ENCODE measurements at places on chromosomes 5 and 9. TPM values are rescaled to one million over a fixed set of nuclear protein-coding genes. Genes with fewer than 3 reads are reported as not detected.

DNA sequence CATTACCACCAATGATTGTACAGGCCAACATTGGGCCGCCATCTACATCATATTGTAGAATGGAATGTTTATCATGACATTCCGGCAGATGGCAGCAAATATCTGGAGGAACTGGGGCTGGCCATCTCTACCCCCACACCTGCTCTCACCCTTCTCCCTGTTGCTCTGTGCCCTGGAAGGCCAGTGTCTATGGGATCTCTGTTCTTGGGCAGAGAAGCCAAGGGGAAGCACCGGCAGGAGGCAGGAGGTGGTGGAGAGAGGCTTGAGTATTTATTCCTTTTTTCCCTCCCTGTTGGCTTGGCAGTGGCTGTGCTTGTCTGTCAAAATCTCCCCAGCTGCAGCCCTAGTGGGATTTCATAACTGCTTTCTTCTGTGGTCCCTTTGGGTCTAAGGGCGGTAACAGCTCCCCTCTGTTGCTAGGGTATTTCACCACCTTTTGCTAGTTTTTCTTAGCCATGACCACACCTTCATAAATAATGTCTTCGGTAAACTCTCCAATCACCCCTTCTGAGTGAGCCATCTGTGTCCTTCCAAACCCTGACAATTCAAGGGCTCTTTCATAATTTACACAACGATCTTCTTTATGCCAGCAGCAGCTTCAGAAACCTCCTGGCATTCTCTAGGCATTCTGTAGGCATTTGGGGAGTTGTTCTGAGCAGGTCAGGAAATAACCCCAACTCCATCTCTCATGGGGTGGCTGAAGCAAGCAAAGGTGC lies 225.8 kb downstream of the MELK start:
- no peaks in the 10 kb centered on the region for H3K36me3 ChIP-seq
- no peaks in the 10 kb centered on the region for H3K27me3 ChIP-seq
- H3K4me3 ChIP-seq, result no peak overlapping the region
- DNase-seq, result no peak
- no peaks in the 10 kb centered on the region for H3K4me1 ChIP-seq

- H3K4me3 ChIP-seq, result no peak overlapping the region
- no peaks in the 10 kb centered on the region for H3K4me1 ChIP-seq
- DNase-seq, result no peak
- H3K36me3 ChIP-seq, result no peaks in the 10 kb centered on the region
Observed at GRCh38 chr5:135210286-135211055, 176.4 kb upstream of the PITX1 start.

DNA sequence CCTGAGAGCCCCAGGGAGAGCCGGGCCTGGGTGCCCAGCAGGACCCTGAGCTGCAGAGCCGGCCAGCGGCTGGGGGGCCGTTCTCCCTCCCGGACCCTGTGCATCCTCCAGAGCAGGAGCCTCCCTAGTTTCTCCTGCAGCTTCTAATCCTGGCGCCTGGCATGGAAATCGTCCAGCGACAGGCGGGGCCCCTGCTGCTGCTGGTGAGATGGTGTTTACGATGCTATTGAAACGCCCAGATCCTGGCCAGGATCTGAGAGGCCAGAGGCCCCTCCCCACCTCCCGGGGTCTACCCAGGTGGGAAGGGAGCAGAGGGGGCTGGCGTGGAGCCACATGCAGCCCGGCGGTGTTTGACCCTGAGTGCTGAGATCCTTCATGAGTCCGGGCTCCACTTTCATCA lies 38.2 kb upstream of the CEP72 start:
- no peaks in the 10 kb centered on the region for H3K36me3 ChIP-seq
- DNase-seq, result no peak
- peaks cover 2% of the 10 kb centered on the region for H3K27me3 ChIP-seq
- H3K4me1 ChIP-seq, result no peaks in the 10 kb centered on the region
- no peak overlapping the region for H3K4me3 ChIP-seq
- H3K27ac ChIP-seq, result no peak overlapping the region

- no peaks in the 10 kb centered on the region for H3K36me3 ChIP-seq
- no peak overlapping the region for H3K4me3 ChIP-seq
- DNase-seq, result no peak
- H3K27ac ChIP-seq, result no peak overlapping the region
Observed at GRCh38 chr9:117485176-117485575, 70.3 kb upstream of the ASTN2 start.

GRCh38 chr5:95027151-95027721 lies 257.7 kb downstream of the MCTP1 start:
- H3K27ac ChIP-seq, result no peak overlapping the region
- no peaks in the 10 kb centered on the region for H3K36me3 ChIP-seq
- H3K4me3 ChIP-seq, result no peak overlapping the region
- no peak for DNase-seq
- H3K27me3 ChIP-seq, result no peaks in the 10 kb centered on the region

DNA sequence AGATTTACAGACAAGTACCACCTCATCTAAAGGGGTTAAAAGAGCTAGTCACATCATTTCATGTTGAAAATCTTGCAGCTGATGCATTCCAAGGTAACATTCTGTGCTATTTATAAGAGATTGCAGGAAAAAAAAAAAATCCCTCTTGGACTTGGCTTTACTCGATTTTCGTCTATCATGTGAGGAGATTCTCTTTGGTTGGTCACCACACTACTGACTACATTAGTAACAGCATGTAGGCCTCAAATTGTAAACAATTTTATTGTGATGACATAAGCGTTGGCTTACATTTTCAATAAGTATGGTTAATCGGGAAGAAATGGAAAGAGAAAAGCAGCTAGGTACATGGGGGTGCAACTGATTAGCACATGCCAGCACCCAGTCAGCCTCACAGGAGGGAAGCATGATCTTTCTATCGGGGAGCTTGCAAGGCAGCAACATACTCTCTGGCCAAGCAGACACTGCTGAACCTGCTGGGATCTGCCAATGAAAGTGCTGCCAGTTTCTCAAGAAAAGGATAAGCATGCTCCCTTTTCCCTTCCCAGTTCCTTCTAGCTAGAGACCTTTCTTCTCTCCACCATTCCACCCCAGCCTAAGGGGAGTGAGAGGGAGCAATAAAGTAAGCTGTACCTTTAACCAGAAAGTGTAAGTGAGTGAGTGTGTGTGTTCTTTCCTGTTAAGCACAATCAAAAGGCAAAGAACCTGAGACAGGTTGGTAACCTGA lies 7.5 kb downstream of the NREP start:
- no peaks in the 10 kb centered on the region for H3K27me3 ChIP-seq
- no peak overlapping the region for H3K27ac ChIP-seq
- no peak for DNase-seq
- H3K4me1 ChIP-seq, result no peaks in the 10 kb centered on the region

GRCh38 chr5:133245191-133246052 lies 193.6 kb downstream of the HSPA4 start:
- no peaks in the 10 kb centered on the region for H3K4me1 ChIP-seq
- H3K4me3 ChIP-seq, result no peak overlapping the region
- H3K36me3 ChIP-seq, result no peaks in the 10 kb centered on the region
- DNase-seq, result no peak
- H3K27ac ChIP-seq, result no peak overlapping the region

GRCh38 chr5:107090506-107090905 lies 580.2 kb downstream of the EFNA5 start:
- H3K27ac ChIP-seq, result no peak overlapping the region
- H3K27me3 ChIP-seq, result no peaks in the 10 kb centered on the region
- no peaks in the 10 kb centered on the region for H3K4me1 ChIP-seq
- H3K36me3 ChIP-seq, result no peaks in the 10 kb centered on the region
- no peak for DNase-seq

DNA sequence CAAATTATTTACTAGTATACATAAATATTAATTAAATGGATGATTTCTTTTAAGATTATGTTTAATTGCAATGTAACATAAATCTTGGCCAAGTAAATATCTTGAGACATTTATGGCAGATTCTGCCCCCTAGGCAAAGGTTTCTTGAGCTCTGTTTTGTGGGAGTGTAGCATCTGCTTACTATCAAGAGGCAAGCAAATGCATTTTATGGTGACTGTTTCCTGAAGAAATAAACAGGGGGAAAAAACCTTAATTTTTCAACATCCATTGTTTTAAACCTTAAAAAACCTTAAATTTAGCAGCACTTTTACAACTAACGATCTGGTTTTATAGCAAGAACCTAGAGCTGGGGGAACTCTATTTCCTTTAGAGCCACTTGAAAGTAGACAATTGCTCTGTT lies 25.7 kb upstream of the FREM1 start:
- no peak overlapping the region for H3K4me3 ChIP-seq
- DNase-seq, result no peak
- H3K36me3 ChIP-seq, result no peaks in the 10 kb centered on the region
- H3K27ac ChIP-seq, result no peak overlapping the region

DNA sequence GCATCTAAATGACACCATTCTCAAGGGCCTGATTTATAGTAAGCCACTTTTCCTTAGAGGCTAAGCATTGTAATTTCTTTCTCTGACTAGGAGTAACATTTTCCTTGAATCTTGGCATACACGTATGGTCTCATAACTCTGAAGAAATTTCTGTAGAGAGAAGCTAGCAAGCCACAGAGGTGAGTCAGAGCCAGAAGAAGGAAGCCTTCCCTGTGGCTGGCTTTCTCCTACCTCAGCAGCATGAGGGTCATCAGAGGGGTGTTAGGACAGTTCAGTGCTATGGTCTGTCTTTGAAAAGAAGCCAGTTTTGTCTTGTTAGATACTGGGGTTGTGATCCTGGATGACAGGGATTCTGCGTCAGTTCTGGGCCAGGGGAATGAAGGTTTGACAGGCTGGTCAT lies 3.2 kb downstream of the SNX30 start:
- H3K36me3 ChIP-seq, result no peaks in the 10 kb centered on the region

DNA sequence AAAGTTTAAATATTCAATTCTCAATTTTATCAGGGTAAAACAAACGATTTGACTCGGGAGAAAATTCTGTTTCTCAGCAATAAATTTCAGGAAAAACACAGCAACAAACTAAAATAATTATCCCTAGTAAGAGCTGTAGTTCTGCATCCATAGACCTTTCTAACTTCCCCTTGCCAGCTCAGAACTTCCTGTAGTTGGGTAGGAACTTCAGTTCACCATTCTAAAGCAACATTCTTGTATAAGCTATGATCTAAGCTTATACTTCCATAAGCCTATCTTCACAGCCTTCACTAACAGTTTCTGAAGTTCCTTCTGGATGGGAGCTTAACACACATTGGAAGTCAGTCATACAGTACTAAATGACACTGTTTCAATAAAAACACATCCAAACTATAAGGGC lies 96.6 kb downstream of the UBAP2 start:
- H3K27ac ChIP-seq, result no peak overlapping the region
- no peak overlapping the region for H3K4me3 ChIP-seq
- no peaks in the 10 kb centered on the region for H3K4me1 ChIP-seq
- H3K27me3 ChIP-seq, result no peaks in the 10 kb centered on the region
- DNase-seq, result no peak
- peaks cover 16% of the 10 kb centered on the region for H3K36me3 ChIP-seq

DNA sequence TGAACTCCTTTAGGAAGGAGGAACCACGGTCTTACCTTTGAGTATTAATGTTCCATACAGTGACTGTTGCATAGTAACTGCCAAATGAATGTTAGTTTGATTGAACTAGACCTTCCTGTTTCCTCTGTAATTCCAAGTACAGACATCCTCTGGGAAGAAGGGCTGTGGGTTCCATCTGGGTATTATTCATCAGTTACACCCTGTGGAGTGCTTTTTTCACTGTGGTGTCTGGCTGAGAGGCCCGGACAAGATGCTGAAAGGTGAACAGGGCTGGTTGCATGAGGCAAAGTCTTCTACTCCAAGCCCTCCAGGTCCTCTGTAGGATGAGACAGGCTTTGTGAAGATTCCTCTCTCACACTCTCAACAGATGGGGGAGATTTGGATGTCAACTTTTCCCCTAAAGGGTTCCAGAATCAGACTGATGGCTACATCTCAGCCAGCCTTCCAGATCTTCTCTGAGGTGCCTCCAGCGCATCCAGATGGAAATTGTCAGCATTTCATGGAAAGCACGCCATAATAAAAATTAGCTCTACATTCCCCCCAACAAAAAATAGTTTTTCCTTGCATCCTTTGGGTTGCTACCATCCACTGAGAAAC lies 230.9 kb downstream of the GAS1 start:
- no peak for DNase-seq
- H3K27me3 ChIP-seq, result peaks cover 3% of the 10 kb centered on the region
- no peak overlapping the region for H3K4me3 ChIP-seq
- H3K27ac ChIP-seq, result no peak overlapping the region
- H3K36me3 ChIP-seq, result no peaks in the 10 kb centered on the region

- no peak for DNase-seq
- peaks cover 49% of the 10 kb centered on the region for H3K4me1 ChIP-seq
- peak overlapping the region; percentile 60 for H3K27ac ChIP-seq
- no peaks in the 10 kb centered on the region for H3K27me3 ChIP-seq
- no peaks in the 10 kb centered on the region for H3K36me3 ChIP-seq
Observed at GRCh38 chr9:124196814-124197176, 61.0 kb upstream of the NEK6 start.

DNA sequence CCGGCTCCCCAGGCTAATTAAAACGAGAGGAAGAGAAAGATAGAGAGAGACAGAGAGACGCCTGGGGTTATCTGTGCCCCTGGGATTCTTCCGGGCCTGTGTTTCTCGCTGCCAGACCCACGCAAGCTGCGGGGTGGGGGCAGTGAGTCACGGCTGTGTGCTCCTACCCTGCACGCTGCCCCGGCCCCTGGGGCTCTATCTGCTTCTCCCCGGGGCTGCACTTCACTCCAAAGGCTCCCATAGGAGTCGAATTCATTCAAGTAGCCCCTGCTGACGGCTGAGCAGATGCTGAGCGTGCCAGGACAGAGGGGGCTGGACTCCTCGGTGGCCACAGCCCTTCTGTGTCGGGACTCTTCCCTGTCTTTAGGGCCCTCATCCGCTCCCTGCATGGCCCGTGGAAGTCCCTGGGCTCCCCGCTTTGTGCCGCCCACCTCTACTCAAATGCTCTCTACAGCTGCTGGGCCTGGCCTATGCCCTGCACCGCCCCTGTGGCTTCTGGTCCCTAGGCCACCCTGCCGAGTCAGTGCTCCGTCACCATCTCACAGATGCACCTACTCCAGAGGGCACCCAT lies 22.8 kb downstream of the SARDH start:
- no peaks in the 10 kb centered on the region for H3K27me3 ChIP-seq
- no peak overlapping the region for H3K27ac ChIP-seq
- no peak for DNase-seq
- H3K36me3 ChIP-seq, result no peaks in the 10 kb centered on the region
- H3K4me3 ChIP-seq, result no peak overlapping the region
- H3K4me1 ChIP-seq, result no peaks in the 10 kb centered on the region

DNA sequence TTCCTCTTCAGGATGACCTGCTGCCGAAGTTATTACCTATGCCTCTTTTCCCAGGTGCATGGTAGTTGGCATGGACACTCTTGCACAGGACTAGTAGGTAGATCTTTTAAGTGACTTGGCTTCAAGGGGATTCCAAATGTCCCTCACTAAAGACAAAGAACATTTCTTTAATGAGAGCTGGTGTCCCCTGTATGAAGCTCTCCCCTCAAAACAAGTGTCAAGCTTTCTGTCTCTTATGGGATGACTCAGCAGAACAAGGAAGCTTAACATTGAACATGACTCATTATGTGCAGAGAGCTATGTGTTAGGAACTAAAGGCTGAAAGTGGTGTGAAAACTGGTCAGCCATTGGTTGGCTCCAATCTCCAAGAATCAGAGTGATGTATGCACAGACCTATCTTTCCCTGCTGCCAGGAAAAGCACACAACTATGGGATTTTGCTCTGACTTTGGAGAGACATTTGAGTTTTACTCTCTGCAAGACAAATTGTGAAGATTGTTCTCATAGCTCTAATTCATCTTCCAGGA lies 120.5 kb downstream of the PRDM6 start:
- H3K36me3 ChIP-seq, result no peaks in the 10 kb centered on the region
- no peaks in the 10 kb centered on the region for H3K4me1 ChIP-seq
- no peak overlapping the region for H3K27ac ChIP-seq
- DNase-seq, result no peak
- H3K27me3 ChIP-seq, result no peaks in the 10 kb centered on the region
- no peak overlapping the region for H3K4me3 ChIP-seq

Gene SPTLC1
- 45.6 TPM for total RNA-seq

Gene SMARCA2
- 308 TPM for total RNA-seq

Gene CCDC171
- total RNA-seq, result 2.2 TPM

Gene PDZD2
- 0.66 TPM for total RNA-seq

All from natural killer cell (primary cell).